ENCODE measurements at places on chromosomes 13 and 19.

GRCh38 chr13:45178349-45179162 lies 22.3 kb downstream of the KCTD4 start:
- DNase-seq: no peak

DNA sequence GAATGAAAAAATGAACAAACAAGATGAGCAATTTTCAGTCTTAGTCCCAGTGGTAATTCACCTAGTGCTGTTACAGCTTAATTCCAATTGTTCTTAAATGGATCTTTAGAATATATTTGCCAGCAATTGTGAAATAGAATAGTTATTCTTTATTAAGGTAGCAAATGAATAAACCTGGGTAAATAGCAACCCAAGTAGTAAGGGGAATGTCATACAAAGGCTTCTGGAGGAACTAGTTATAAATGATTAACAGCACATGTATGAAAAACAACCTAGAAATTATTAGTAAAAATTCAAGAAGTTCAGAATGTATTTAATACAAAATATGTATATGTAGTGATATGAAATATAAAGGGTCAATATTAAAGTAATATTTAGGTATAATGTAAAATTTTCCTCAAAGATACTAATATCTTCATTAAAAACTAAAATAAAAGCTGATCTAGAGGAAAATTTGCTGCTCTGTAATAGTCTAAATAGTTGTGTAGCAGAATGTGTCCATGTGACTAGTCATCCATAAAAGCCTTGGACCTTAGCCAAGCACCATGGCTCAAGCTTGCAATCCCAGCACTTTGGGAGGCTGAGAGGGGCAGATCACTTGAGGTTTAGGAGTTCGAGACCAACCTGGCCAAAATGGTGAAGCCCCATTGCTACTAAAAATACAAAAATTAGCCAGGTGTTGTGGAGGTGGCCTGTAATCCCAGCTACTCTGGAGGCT lies 535.9 kb upstream of the ATXN8OS start:
- no peak for DNase-seq

GRCh38 chr19:55598034-55598433 lies 1.3 kb downstream of the FIZ1 start:
- no peak for DNase-seq

GRCh38 chr13:80386592-80386991 lies 45.7 kb upstream of the SPRY2 start:
- no peak for DNase-seq

- no peak for DNase-seq
Measured at GRCh38 chr13:113118261-113119021, 4.2 kb upstream of the F10 start.

GRCh38 chr13:44116562-44117332 lies 237.0 kb downstream of the LACC1 start:
- DNase-seq: no peak

DNA sequence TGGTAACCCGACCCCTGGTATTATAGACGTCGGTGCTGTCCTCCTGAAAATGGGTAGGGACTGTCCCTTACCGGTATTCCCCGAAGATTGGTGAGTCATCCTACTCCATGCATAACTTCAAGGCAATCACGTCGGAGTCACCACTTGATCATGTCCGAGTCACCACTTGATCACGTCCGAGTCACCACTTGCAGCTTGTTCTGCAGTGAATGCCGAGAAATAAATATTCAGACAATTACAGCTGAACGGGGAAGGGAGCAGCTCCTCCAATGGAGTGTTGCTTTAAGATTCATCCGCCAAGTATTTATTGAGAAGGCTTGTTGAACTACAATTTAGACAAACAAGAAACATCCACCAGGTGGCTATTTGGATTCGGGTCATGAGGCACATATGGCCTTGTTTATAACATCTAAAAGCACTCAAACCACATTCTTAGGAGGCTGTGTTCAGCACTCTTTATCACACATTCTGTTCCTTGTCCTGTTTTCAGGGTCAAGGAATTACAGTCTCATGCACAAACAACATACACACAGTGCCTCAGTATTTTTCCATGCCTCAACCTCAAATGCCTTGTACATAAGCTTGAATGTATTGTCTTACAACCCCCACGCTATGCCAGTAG lies 43.1 kb downstream of the ZNF726 start:
- no peak for DNase-seq

- no peak for DNase-seq
Measured at GRCh38 chr13:26225896-26226617, 3.9 kb upstream of the RNF6 start.

DNA sequence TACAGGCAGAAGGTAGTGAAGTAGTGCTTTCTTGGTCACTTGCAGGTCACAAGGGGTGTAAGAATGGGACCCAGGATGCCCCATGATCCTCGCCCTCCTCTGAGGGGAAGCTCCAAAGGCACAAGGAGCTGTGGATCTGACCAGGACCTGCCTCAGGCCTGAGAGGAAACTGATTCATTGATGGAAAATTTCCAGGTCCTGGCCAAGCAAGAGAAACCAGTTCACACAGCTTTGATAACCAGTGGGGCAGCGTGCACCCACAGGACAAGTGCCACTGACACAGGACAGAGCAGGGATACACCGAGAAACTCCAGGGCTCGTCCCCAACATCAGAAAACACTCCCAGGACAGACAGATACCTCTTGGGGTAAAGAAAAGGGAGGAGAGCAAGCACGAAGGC lies 177.1 kb downstream of the RBM26 start:
- DNase-seq: no peak

DNA sequence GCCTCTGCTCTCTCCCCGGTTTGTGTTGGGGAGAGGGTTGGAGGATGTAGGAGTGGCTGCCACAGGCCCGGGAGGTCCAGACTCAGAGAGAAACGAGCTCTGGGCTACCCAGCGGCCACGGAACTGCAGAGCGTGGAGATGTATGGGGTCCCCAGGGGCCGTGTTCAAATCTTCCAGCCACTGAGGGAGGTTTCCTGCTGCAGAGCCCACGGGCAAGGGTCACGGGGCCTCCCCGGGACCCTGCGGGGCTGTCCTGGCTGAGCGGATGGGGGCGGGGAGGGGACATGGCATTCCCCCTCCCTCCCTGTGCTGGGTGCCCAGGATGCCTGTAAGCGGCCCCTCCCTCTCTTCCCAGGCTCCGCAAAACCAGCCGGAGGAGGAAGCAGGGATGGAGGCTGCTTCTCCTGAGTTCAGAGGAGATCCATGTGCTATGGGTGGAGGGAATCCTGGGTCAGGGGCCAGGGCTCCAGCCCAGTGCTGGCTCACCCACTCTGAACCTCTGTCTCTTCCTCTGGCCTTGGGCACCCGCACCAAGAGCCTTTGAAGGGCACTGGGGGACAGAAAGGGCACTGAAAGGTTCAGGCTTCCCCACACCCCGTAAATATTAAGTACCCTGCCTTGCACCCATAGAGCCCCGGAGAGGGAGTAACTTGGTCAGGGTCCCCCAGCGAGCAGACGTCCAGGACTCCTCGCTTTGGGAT lies 22.6 kb downstream of the SMIM24 start:
- no peak for DNase-seq

DNA sequence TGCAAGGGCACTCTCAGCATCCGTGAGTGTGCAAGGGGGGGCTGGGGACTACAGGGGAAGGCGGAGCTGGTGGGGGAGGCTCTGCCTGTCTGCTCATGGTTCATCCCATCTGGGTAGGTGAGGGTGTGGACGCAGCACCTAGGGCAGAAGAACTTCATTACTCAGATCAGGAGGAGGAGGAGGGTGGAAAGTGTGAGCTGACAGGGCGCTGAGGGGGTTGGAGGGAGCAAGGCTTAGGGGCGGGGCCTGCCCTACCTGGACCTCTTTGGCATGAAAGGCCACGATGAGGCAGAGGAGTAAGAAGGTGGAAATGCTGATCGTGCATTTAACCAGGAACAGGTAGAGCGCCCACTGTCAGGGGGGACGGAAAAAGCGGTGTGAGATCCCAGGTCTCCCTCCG lies 4.5 kb downstream of the KCNN4 start:
- no peak for DNase-seq

- no peak for DNase-seq
Measured at GRCh38 chr13:32647926-32648325, 61.7 kb downstream of the PDS5B start.

- DNase-seq: no peak
Measured at GRCh38 chr19:48023011-48023410, 20.9 kb downstream of the CABP5 start.

- no peak for DNase-seq
Measured at GRCh38 chr19:3669947-3670795, 30.1 kb downstream of the PIP5K1C start.

DNA sequence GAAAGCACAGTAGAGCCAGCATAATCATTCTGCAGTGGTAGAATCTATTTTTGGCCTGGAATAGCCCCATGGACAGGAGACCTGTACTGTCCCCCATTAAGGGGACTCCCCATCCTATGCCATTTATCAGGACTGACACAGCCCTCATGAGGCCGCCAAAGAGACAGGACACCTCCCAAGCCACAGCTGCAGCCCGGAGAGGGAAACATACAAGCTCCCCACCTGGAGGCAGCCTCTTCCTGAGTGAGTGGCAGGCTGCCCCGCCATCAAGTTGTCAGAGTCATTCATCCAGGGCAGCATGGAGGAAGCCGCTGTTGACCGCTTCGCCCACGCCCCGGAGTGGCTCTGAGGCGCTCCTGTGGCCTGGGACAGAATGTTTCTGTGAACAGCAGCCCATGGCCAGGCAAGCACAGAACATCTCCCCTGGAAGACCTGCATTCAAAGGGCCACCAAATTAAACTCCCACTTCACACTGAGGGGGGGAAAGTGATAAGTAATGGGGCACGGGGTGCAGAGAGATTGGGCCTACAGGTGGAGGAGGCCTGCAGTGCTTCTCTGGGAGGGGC lies 111.3 kb downstream of the ZDHHC20 start:
- no peak for DNase-seq

GRCh38 chr19:46710687-46711086 lies 6.2 kb downstream of the PRKD2 start:
- no peak for DNase-seq

DNA sequence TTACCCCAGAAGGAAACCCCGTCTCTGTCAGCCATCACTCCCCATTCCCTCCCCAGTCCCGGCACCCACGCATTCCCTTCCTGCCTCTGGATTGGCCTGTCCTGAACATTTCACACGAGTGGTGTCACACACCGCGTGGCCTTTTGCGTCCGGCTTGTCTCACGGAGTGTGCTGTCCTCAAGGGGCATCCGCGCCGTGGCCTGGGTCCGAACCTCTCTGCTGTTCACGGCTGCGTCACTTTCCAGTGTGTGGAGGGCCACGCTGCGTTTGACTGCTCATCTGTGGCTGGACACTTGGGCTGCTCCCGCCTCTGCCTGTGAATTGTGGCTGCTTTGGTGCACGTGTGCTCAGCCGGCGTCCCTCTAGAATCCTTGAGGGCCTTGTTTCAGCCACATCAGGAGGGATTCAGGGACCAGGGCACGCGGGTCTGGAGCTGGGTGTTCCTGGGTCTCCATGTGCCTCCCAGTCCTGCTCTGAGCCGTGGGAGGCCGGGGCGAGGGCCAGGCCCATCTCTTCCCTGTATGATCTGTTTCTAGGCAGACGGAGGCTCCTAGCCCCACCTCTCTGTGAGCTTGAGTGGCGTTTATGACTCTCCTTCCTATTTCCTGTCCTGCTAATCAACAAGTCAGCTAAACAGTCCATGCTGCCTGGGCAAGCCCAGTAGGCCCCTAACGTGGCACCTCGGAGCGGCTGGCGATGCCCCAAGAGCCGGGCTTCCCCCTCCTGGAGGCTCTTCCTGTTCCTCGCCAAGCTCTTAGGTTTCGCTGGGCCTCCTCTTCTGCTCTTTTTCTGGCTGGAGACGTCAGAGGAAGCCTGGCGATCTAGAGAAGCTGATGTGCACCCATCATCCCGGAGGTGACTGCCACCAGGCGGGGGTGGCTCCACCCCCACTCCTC lies 8.1 kb downstream of the STK11 start:
- no peak for DNase-seq

DNA sequence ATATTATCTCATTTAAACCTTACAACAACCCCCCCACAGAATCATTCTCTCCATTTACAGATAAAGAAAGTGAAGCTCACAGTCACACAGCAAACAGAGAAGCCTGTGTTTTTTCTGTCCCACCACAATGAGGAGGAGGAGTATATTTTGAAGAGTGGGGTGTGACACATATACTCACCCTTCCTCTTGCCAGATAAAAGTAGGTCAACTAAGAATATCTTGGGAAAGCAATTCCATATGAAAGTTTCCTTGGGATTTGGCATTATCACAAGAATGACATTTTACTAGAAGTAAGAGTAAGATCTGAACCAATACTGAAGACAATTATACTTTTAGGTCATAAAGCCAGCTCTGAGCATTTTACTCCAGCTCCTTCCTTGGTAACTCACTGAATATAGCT lies 287.5 kb upstream of the HTR2A start:
- DNase-seq: no peak

GRCh38 chr19:616747-617526 lies 16.4 kb downstream of the POLRMT start:
- DNase-seq: no peak

- DNase-seq: no peak
Measured at GRCh38 chr13:110812121-110812868, 98.8 kb downstream of the ING1 start.

DNA sequence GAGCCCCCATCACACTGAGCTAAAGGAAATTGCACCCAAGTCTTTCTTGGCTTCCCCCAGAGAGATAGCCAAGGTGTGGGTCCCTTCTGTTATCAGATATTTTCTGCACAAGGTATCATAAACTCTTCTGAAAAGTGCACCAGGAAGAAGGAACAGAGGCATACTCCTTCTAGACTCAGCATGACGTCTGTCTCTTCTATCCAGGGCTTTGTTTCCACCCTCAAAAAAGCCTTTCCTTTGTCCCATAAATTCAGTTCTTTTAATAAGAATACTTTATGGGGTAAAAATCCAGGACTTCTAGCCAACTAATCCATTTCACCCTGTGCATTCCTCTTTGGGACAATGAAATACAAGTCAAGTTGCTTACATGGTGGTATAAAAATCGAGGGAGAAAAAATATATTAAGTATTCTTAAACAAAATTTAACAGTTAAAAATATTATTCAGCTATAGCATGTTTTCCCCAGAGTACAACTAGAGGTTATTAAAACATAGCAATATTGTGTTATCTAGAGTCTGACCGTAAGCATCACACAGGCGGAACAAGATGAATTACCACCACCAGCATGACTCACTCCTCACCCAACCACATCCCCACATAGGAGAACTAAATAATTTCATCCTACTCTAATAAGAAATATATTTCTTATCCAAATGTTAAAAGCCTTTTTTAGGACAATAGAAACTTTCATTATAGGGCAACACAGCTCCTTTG lies 79.9 kb upstream of the GPC6 start:
- peak; percentile 31 for DNase-seq

DNA sequence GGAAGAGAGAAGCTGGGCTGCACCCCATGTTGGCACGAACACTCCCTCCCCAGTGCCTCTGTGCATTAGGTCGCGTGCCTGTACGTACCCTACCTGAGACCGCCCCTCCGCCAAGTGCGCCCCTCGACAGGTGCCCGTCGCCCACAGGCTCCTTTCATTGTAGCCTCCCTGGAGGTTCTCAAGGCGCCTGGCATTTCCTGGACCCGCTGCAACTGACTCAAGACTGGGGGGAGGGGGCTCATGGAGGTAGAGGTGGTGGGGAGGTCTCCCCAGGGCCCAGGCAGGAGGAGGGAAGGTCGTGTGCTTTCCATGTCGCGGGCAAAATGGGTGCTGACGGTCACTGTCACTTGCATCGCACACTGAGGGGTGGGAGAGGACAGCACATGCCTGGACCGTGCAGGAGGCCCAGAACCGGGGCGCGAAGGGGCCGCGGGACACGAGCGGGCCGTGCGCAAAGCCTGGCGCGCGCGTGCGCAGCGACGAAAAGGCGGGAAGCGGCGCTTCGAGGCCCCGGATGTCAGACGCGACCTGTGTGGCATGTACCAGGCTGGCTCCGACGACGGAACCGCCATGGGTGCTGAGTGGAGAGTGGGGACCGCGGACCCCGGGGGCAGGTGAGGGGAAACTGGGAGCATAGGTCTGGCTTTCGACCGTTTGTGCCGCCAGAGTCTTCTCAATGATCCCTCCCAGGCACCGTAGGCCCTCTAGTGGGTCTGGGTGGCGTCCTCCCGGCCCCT lies 16.5 kb downstream of the NFIX start:
- no peak for DNase-seq

Measured in smooth muscle cell of the brain vasculature (primary cell).